ENCODE measurements at places on chromosomes 7 and 10.

GRCh38 chr7:45240273-45240771 is 82.7 kb downstream of the RAMP3 start:
- no peak for DNase-seq

GRCh38 chr7:128059143-128059988 is 28.1 kb upstream of the LRRC4 start:
- no peak for DNase-seq

DNA sequence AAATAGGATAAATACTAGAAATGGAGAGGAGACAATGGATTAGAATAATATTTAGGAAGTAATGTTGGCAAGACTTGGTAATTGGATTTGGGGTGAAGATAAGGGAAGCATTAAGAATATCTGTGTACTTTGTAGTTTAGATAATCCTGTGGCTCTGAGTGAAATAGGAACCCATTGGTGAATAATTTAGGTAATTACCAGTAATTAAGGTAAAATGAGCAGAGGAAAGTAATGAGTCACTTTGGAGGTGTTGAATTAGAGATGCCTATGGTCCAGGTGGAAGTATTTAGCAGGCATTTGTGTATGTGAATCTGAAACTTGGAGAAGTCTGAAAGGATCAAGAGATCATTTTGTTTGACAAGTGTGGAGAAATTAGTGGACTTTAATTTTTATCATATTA is 5.7 kb downstream of the C1GALT1 start:
- no peak for DNase-seq

DNA sequence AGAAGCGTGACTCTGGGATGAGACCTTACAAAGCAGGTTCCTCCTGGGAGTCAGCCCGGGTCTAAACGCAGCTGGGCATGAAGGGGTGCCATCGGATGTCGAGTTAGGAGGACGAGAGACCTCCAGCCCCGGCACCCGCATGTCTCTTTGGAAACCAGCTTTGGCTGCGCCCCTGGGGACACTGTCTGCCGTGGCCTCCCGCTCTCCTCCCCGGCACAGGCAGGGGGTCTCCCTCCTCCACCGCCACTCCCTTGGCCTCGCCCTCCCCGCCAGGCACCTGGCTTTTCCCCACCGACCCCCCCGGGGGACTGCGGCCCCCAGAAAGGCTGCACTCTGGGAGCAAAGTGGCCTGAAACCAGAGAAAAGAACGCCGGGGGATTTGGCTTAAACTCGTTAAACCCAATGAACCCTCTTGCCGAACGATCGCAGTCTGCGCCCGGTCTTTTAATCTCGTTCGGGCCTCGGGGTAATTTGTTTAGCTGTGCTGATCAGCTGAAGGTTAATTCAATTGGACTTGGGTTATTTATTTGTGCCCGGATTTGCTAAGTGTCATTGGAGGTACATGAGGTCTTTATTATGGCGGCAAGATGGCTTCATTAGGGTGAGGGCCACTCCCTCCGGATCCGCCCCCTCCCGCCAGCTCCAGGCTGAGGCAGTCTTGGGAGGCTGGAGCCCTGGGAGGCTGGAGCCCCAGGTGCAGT is 16.4 kb upstream of the PSMG3 start:
- no peak for DNase-seq

- no peak for DNase-seq
Observed at GRCh38 chr10:74521526-74521925, 304.9 kb upstream of the KAT6B start.

GRCh38 chr7:29500719-29501118 is 62.9 kb upstream of the PRR15 start:
- DNase-seq: no peak

DNA sequence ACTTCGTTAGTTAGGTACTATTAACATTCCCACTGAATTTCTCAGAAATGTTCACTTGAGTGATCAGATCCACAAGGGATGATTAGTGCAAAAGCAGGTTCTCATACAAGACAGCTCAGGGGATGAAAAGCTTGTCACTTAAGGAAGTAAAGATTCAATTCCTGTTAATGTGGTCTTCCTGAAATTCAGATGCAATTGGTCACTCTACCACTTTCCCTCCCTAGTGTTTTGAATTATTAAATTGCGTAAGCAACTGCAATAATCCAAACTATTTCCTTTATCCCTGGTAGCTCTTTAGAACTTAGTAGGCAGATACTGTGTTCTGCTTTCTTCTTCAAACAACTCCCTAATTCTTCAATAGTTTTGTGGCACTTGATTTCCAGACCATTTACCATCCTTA is 121.4 kb downstream of the MAGI2 start:
- no peak for DNase-seq

DNA sequence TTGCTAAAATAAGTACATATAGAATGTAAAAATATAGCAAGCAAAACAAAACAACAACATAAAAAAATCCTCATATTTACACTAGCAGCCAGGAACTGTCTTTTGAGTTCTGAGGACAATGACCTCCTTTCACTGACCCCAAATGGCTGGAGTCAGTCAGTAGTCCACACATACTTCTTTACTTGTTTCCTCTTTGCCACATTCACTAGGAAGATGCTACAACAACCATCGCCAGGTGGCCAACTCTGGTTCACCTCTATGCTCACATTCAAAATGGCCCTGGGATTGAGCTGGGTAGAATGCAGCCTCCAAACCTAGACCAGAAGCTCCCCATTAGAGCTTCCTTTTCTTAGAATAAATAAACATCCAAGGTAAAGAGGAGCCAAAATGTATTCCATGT is 356.2 kb downstream of the PLXNA4 start:
- no peak for DNase-seq

DNA sequence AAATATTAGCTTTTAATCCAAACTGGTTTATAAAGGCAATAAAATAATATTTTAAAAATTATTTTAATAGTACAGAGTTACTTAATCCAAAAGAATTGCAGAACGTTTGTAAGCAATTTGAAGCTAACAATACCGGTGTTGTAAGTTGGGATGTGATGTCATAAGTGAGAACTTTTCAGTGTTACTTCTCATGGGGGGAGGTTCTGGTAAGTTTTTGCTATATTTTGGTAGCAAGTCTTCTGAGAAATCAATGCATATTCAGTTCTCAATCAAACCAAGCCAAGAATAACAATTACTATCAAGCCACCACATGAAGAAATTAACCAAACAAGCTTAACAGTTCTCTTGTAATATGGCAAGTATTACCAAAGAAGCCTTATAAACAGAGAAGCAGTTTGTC is 147.1 kb upstream of the ASAH2 start:
- no peak for DNase-seq

DNA sequence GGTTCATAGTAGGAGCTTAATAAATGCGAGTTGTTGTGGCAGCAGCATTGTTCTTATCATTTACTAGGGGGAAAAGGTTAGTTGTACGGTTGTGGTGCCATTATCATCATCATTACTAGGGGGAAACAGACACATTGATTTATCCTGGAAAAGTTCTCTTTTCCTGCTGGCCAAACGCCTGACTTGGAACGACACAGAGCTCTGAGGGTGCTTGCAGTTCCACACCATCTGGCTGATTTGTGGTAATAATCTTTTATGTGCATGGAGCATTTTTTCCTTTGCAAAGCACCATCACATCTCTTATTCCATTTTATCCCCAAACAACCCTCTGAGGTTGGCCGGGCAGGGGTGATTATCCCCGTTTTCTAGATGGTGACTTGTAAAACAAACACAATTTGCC is 219.4 kb downstream of the BUB3 start:
- DNase-seq: no peak

- DNase-seq: no peak
Observed at GRCh38 chr7:142408794-142409193, 150.9 kb upstream of the PRSS58 start.

- no peak for DNase-seq
Observed at GRCh38 chr10:53479365-53479764, 706.8 kb upstream of the MBL2 start.

DNA sequence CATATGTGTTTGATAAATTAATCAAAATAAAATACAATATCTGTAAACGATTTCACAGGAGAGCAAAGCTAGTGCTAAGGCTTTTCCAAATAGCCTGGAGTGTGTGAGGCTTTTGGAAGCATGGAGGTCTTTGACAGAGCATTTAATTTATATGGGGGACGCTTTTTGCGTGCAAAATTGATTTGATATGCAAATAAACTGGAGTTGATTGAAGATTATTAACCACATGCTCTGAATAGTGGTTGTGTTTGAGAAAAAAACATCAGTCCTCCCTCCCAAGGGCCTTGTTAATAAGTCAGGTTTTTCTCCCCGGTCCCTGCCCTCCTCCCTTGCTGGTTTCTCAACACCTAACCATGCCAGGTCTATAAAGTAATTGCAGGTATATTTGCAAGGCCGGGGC is 85.1 kb upstream of the FGFR2 start:
- no peak for DNase-seq

GRCh38 chr10:650441-650851 is 39.0 kb downstream of the DIP2C start:
- no peak for DNase-seq

- DNase-seq: no peak
Observed at GRCh38 chr10:6607182-6607581, 27.1 kb upstream of the PRKCQ start.

GRCh38 chr7:29405891-29406290 is 157.7 kb upstream of the PRR15 start:
- DNase-seq: no peak

DNA sequence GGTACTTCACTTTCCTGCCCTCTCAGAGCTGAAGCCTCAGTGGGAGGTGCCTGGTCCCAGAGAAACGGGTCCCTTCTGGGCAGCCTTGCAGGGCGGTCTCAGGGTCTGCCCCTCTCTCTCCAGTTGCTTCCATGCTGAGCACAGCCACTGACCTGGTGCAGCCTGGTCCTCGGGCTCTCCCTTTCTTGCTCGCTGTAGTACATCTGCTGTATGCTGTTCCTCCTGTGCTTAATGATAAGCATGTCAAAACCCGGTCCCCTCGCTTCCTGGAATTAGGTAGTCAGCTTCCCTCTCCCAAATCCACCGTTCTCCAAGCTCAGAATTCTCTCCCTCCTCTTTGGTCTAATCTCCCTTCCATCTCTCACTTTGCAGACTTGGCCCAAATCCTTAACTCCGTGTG is 11.0 kb upstream of the HPS1 start:
- no peak for DNase-seq

DNA sequence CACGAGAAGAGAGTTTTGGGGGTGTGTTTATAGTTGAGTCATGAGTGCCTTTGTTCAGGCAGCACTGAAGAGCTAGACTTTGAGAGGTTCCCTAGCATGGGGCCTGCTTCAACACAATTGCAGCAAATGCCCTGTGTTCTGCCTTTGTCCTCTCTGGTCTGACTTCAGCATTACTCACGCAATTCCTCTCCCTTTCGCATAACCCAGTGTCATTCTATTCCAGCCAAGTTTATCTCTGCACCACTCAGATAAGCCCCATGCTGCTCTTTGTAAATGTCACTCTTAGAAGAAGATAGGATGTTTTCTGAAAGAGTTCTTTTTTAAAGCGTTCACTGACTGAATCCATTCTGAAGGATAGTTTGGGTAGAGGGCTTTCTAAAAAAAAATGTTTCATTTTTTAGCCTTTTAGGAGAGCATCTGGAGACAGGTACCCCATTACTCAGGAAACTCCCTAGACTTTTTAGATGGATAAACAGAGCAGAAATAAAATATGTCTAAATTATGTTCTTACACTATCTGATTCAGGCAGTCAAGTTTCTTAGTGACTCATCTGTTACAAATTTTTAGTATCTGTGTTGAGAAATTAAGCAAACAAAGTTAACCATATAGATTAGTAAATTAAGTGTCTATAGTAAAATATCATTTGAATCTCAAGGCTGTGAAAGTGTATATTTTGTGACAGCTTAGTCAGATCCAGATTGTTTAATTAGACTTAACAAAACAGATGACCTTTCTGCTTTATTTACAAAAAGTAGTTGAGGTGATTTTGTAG is 318.5 kb downstream of the GPR158 start:
- DNase-seq: no peak

- DNase-seq: no peak
Observed at GRCh38 chr10:114399576-114399975, 4.7 kb downstream of the AFAP1L2 start.

- no peak for DNase-seq
Observed at GRCh38 chr7:142855756-142856564, 1.1 kb downstream of the EPHB6 start.

- no peak for DNase-seq
Observed at GRCh38 chr7:132221356-132221755, 354.9 kb downstream of the PLXNA4 start.

DNA sequence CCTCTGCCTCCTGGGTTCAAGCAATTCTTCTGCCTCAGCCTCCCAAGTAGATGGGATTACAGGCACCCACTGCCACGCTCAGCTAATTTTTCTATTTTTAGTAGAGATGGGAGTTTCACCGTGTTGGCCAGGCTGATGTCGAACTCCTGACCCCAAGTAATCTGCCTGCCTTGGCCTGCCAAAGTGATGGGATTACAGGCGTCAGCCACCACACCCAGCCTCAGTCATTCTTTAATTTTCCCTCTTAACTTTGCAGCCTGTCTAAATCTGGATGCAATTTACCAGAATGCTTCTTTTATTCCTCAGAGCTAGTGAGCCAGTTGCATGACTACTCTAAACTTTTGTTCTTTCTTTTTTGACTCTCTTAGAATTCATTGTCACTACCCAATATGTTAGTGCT is 90.5 kb upstream of the CSTF2T start:
- no peak for DNase-seq

DNA sequence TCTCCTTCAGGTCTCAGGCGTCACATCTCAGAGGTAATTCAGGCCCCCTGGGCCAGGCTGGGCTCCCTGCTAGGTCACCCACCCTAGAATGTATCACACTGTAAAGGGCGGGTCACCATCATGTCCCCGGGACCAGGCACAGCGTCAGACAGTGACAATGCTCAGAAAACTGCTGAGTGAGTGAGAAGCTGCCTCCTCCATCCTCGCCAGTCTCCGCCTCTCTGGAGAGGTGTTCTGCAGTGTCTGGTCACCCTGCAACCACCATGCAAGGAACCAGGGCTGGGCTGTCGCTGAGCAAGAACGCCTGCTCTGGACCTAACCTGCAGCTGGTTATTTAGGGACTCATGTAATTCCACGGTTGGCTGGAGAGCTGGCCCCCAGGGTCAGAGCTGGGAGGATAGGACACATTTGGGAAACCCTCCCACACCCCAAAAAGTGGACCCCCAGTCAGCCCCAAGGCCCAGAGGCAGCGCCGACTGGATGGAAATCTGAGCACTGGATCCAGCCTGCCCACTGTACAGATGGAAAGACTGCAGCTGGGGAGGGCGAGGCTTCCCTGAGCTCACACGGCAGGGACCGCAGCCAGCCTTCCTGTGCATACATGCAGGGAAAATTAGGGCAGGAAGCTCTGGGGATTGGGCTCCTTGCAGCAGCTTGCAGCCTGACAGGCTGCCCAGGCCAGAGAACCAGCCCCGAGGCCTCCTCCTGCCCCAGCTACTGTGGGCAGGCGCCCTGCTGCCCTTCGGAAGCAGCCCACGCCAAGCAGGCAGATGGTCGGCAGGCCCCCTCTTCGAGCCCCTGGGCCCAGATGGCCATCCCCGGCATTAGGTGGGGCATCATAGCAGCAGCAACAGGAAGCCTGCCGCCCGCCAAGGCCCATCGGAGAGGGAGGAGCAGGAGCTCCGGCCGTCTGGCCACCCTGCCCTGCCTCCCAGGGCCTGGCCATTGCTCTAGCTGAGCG is 105.4 kb upstream of the ZMIZ1 start:
- DNase-seq: no peak

DNA sequence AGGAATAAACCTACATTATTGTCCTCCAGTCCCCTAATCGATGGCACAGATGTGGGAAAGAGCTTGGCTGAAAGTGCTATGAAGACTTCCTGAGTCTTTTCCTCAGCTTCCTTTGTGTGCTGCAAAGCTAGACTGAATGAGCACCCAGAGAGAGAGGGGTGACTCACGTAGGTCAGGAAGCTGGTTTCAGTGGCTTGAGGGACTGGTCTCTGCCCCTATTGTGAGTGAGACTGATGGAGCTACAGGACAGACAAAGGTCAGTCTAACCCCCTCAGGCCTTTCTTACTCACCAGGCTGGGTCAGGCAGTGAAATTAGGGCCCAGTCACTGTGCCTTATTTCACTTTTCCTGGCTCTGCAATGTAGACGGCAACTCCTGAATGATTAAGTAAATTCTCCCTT is 171.1 kb upstream of the GRB10 start:
- no peak for DNase-seq

All from activated gamma-delta T cell treated with anti-CD3 and anti-CD28 coated beads, Interleukin-2, amount 50 U/mL, for 16 hours (primary cell).